ENCODE measurements at places on chromosomes 4 and X.

DNA sequence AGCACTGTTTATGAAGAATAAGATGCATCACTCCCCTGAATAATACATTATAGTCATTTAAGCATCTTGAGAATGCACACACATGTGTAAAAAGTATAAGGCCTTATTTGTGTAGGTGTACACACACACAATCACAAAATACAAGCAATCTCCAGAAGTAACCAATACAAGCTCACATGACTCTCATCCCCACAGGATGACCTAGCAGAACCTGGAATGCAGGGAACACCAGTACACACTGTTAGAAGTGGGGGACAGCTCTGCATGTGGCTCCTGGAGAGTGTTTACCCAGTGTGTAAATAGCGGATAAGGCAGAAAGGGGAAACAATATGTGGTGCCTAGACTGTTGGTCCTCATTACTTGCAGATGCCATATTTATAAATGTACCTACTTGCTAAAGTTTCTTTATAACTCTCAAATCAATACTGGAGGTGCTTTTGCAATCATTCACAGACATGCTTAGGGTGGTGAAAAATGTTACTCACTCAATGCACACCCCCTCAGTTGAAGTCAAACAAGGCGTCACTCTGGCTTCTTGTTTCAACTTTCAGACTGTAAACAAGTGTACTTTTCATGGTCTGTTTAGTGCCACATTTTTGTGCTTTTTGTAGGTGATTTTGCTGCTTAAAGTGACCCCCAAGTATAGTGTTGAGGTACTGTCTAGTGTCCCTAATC, 73.1 kb downstream of the MAGEB17 start:
- no peak for DNase-seq

- DNase-seq = no peak
Observed at GRCh38 chr4:165118256-165118909, 5.7 kb upstream of the TMEM192 start.

- no peak for DNase-seq
Observed at GRCh38 chrX:45007598-45007997, 134.6 kb downstream of the KDM6A start.

DNA sequence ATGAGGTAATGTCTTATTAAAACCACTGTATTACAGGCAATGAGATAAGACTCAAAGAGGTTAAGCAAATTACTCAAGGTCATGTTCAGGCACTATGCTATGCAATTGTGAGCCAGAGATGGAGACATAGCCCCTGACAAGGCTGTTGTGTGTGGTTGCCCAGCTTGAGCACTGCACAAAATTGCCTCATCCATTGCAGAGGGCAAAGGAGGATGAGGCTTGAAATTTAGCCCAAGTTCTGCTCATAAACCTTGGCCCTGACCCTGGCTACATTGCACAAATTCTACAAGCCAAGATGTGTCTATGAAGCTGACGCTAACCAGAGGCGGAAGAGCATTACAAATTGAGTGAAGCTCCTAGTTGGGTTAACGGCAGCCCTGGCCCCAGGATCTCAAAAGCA, 65.6 kb upstream of the PGM2 start:
- DNase-seq = peak; percentile 17

DNA sequence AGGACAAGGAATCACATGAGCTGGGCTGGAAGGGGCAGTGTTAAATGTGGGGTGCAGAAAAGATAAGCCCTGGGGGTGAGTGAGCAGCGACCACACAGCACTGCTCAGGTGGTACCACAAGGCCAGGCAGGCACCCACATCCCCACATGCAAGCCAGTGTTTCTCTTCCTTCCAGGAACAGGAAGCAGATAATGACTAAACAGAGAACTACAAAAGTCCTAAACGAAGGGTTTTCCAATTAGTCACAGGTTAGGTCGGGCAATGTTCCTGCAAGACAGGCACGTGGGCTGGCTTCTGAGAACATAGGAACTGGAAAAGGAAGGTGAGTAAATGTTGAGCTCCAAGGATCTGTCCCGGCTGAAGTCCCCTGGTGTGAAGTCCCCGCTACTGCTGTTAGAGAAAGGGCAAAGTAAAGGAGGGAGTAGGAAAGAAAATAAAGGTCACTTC, 19.5 kb downstream of the RELL1 start:
- DNase-seq = peak; percentile 90

DNA sequence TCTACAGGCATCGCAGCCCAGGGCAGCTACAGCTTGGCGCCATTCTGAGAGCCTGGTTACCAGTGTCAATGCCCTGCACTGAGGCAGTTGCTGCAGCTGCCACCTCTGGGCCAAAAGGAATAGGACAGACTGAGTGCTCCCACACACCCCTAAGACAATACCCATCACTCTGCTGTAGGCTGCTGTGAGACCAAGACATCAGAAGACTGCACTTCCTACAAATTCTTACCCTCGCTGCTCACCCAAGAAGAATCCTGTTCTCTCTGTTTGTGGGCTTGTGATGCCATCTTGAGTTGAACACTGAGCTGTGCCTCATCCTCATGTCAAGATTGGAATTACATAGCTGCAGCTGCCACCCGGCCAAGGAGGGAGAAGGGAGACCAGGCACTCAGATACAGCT, 1847.0 kb upstream of the PCDH10 start:
- no peak for DNase-seq

DNA sequence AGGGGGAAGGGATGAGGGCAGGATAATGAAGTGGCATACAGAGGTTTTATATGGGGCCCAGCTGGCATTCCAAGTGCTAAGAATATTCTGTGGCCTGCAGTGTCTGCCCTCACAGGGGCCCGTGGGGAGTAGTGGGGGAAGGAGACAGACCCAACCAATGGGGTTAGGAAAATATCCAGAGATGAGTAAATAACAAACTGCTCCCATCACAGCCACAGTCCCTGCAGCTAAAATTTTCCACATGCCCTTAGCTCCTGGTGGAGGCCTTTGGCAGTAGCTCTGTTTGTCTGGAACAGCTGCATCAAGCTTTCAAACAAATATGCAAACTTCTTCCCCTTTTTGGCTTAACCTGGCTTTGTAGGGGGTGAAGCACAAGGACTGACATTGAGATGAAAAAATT, 3.1 kb downstream of the SRPX2 start:
- no peak for DNase-seq

DNA sequence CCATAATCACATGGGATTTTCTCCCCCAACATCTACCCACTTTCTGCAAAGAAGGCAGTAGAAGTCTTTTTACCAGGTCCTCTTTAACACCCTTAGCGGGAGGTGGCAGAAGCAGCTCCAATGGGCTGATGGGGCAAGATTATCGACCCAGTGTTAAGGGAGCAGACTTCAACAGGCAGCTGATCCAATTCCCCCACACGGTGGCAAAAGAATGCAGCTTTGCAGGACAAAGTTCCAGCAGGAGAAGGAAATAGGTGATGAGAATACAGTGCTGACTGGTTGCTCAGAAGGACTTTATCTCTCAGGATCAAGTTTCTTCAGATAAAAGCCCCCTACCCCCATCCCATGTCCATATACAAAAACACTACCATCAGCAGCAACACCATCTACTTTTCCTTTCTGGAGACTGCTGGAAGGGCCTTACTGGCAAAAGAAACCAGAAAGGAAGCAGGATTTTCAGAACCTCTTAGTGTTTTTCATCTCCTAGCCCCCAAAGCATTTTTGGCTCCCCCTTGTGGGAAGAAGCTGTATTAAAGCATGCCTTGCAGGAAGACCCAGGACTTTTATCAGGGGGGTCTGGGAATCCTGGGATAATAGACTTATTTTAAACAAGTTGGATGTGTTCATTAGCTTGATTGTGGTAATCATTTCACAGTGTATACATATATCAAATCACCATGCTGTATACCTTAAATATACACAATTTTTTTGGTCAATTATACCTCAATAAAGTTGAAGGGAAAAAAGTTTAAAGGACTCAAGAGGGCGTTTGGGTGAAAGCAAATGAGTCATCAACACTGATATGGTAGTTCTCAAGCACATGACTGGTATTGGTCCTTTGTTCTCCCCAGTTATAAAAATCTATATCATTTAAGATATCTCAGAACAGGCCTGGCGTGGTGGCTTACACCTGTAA, 146.4 kb downstream of the GPC3 start:
- peak; percentile 48 for DNase-seq

DNA sequence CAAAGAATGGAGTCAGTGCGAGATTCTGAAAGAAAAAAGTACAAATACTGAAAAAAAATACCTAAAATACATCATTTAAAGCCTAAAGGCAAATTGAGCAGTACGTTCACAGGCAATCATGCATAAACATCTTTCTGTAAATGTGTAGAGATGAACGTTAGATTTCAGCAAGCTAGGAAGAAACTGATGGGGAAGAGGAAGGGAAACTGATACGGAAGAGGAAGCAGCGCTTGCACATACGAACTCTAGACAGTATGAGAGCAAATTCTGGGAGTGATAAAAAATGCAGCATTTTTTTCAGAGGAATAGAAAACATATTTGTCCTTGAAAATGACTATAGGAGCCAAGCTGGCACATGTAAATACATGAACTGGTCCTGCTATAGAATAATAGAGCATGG, 9.4 kb downstream of the ANKRD50 start:
- peak; percentile 34 for DNase-seq

DNA sequence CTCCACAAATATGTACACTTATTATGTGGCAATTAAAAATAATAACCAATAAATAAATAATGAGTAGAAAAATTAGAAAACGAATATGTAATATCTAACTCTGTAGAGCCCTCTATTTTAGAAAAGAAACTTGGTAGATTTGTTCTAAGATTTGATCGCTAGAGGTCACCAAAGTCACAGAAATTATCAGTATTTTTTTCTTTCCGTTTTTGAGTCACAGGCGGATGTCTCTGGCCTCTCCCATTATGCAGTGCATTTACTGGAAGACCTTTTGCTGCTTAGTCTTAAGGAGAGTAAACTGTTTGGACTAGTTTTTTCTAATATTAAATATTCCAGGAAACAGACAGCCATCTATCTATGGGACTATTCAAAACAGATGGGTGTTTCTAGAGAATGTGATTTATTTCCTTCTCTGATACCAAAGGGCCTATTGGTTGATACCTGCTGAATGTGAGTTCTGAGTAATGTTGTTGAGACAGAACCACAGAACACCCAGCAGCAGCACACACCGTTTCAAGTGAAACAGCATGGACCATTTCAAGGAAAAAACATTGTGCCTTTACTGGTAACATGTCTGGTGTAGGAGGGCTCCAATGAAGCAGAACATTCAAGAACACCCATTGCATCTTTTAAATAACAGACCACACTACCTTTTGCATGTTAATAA, 34.0 kb upstream of the GYPA start:
- DNase-seq = peak; percentile 82

GRCh38 chrX:16014171-16014570, 109.2 kb upstream of the GRPR start:
- DNase-seq = peak; percentile 68

- no peak for DNase-seq
Observed at GRCh38 chr4:150972592-150972991, 42.5 kb downstream of the LRBA start.

DNA sequence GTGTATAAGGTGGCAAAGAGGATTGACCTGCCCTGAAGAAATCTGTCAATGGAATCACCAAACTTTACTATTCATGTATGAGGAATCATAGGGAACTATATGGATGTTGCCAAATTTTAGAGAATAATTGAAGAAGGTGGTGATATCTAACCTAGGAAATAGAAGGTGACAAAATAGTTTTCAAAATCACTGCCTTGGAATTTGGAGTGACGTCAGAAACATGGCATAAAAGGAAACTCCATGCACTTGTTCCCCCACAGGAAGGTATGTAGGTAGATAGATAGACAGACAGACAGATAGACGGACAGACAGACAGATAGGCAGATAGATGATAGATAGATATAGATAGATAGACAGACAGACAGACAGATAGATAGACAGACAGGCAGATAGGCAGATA, 793.9 kb upstream of the AMOT start:
- no peak for DNase-seq

- DNase-seq = no peak
Observed at GRCh38 chrX:115649461-115650063, 88.6 kb downstream of the PLS3 start.

- DNase-seq = no peak
Observed at GRCh38 chr4:61866378-61867030, 666.4 kb downstream of the ADGRL3 start.

All from suppressor macrophage treated with lipopolysaccharide for 1 hour (primary cell).